ENCODE measurements at places on chromosomes 16 and 17. TPM values are rescaled to one million over a fixed set of nuclear protein-coding genes. Genes with fewer than 3 reads are reported as not detected.
A peak's percentile ranks its signal among the peaks of the same experiment; 100 is the strongest.

The CD7 gene
- 0.90 TPM for total RNA-seq

The CARD14 gene
- 1.4 TPM for total RNA-seq

DNA sequence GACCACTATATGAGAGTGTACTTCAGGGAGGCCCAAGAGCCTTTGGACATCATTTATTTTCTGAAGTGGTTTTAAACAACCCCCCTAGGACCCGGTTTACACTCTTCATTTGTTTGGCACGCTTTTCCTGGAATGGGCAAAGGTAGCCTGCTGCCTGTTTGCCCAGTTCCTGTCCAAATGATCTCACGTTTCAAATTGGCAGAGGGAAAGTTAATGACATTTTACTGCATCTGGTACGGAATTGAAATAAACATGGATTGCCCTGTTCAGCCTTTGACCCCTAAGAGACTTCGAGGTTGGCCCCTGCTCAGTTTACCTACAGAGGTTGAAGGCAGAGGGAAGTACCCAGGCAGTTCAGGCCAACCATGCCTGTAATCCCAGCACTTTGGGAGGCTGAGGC is 5.8 kb upstream of the RPRML start:
- DNase-seq: no peak

DNA sequence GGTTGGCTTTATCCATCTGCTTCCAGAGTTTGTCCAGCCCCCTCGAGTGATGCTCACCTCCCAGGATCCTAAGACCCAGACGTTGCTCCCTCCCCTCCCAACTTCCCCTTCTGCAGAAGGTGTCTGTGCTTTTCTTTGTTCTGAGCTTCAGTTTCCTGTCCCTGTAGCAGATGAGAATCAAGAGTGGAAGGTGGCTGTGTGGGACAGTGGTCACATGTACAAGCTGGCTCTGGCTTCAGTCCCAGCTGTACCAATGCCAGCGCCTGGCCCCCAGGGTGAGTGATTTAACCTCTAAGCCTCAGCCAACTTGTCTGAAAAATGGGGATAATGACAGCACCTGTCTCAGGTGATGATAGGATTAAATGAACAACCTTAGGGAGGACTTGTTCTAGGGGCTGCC is 7.7 kb downstream of the PRR15L start:
- DNase-seq: no peak

The GLYR1 gene
- 59.4 TPM for total RNA-seq

The CTF1 gene
- 3.6 TPM for total RNA-seq

DNA sequence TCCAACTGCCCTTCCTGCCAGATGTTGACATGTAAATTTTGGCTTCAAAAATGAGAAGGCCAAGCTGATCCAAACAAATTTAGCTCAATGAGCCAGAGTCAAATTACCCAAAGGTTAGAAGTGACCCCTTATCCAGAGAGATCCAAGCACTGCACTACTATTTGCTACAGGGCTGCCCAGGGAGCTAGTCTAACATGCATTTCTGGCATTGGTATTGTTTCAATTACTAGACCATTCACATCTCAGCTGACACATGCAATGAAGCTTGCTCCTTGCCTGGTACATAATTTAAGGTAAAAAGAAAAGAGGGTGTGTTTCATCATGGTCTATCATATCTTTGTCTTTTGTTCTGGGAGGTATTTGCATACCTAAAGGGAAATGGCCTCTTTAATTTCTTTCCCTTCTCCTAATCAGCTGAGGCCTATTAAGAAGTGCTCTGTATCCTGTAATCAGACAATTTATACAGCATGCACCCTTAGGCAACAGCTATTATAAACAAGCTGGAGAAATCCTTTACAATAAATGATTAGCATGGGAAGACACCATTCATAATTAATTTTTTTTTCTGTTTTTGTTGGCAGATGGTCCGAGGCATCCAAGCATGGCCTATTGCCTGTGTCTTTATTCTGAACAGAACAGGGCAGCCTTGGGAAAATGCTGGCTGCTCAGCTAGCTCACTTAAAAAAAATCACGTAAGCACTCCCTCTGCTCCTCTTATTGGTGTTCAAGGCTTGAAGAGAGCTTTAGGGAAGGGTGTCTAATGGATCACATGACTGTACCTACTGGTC is 161.5 kb upstream of the SALL1 start:
- DNase-seq: no peak

DNA sequence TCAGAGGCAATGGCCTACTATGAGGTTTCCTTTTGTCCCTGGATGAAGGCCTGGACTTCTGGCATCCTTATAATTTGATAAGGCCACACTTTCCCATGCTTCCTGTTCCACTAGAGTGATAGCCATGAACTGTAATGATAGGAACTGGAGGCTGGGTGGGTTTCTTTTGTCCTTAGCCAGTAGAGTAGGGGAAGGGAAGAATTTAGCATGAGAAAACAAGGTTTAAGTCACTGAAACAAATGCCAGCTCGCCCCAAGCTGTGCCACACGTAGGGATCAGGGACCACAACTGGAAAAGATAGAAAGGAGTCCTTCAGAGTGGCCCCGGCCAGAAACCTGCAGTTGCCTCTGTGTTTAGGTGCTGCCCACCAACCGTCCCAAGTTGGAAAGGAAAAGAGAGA is 80.9 kb upstream of the C17orf78 start:
- no peak for DNase-seq

DNA sequence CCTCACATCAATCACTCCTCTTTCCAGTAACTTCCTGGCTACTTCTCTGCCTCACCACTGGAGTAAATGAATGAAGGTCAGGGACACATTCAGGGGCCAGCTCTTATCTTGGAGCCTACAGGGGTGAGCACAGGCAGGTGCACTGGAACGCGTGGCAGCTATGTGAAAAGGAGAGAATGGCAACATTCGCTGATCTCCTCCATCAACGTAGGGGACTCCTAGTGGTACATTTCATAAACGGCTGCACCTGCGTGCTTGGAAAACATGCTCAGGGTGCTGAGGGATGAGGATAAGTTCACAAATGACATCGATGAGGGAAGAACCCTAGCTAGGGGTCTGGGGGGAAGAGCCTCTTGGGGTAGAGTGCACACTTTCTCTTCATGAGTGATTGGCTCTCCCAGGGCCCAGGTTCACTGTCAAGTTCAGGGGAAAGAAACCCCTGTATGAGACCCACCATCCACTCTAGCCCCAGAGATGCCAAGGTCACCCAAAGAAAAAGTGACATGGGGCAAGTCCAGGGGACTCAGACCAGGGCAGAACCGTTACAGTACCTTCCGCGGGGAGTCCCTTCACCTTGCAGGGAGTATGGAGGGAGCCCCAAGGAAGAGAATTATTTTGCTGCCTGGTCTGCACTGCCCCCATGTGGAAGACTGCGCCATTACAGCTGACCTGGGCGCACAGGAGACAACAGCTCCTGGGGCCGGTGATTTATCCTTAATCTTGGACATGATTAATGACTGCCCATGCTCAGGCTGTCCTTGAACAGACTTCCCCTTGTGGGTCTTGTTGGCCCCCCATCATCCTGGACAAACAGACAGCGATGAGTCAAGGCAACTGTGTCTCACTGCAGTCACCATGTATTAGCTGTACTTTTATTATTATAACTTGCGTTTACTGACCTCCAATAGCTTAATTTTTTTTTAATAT is 30.1 kb downstream of the VAC14 start:
- peak; percentile 45 for DNase-seq

The IRX3 gene
- total RNA-seq: 1.5 TPM

- DNase-seq: no peak
Measured at GRCh38 chr17:19753051-19753509, 5.0 kb upstream of the ALDH3A1 start.

GRCh38 chr16:13390093-13390985 is 488.9 kb downstream of the SHISA9 start:
- DNase-seq: no peak

The CLEC18A gene
- not detected for total RNA-seq

GRCh38 chr17:42132941-42133340 is 10.3 kb downstream of the HSPB9 start:
- DNase-seq: no peak

The TMC6 gene
- total RNA-seq: 57.0 TPM

DNA sequence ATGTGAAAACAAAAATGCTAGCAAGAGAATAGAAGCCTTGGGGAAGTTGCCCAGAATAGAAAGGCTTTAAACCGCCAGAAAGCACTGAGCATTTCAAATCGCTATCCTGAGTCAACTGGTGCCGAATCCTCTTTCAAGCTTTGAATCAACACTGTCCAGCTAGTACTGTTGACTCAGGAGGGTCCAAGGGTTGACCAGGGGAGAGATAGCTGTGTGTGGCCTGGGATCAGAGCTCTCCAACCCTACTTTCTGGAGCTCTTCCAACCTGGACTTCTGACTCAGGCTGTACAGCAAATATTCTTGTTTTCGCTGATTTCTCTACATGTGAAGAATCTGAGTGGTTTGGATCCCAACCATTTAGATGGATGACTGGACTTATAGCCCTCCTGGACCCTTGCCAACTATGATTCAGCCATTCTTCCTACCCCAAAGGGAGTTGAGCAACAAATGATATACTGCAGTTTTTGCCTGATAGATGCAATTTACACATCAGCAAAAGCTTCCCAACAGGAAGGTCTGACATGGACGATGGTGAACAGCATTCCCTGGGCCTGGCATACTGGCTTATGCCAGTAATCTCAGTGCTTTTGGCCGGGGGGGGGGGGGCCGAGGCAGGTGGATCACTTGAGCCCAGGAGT is 154.0 kb upstream of the SDK2 start:
- DNase-seq: no peak

GRCh38 chr17:13027246-13027645 is 9.4 kb upstream of the ELAC2 start:
- DNase-seq: no peak

GRCh38 chr16:49620158-49620868 is 235.6 kb downstream of the ZNF423 start:
- DNase-seq: peak; percentile 55

DNA sequence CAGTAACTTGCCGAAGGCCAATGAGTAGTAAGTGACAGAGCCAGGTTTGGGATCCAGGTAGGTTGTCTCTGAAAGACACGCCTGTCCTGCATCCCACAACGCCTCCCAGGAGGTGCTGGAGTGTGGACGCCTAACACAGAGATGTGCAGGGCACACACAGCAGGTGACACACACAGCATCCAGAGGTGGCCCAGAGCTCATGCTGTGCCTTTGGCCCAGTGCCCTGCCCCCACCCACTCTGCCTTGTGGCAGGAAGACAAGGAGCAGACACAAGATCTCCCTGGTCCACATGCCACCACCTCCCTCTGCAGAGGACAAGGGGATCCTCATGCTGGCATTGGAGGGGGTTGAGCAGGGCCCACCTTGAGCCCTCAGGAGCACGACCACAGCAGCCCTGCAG is 14.7 kb upstream of the STH start:
- DNase-seq: no peak

- DNase-seq: no peak
Measured at GRCh38 chr17:41992576-41992975, 24.7 kb downstream of the DNAJC7 start.

DNA sequence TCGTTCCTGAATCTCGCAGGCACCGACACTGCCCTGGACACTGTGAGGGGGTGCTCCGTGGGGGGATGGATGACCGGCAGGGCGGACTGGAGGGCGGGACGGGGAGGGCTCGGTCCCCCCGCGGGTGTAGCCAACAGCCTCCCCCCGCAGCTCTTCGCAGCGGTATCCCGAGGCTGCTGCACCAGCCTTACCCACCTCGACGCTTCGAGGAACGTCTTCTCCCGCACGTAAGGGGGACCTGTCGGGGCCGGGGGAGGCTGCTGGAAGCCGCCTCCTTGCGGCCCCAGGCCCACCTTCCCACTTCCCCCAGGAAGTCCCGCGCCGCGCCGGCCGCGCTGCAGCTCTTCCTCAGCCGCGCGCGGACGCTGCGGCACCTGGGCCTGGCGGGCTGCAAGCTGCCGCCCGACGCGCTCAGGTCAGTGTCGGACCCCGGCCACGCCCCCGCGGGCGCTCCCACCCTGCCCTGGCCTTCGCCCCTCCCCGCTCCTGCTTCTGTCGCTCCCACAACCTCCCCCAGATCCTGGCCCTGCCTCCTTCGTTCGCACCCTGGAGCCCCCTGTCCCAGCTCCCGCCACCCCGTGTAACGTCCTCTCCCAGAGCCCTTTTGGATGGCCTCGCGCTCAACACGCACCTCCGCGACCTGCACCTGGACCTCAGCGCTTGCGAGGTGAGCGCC is 3.3 kb downstream of the CARMIL2 start:
- DNase-seq: no peak

- no peak for DNase-seq
Measured at GRCh38 chr17:2841606-2842005, 45.4 kb downstream of the RAP1GAP2 start.

The RFFL gene
- total RNA-seq: 41.3 TPM

- no peak for DNase-seq
Measured at GRCh38 chr16:30623536-30624283, 13.5 kb upstream of the ZNF689 start.

DNA sequence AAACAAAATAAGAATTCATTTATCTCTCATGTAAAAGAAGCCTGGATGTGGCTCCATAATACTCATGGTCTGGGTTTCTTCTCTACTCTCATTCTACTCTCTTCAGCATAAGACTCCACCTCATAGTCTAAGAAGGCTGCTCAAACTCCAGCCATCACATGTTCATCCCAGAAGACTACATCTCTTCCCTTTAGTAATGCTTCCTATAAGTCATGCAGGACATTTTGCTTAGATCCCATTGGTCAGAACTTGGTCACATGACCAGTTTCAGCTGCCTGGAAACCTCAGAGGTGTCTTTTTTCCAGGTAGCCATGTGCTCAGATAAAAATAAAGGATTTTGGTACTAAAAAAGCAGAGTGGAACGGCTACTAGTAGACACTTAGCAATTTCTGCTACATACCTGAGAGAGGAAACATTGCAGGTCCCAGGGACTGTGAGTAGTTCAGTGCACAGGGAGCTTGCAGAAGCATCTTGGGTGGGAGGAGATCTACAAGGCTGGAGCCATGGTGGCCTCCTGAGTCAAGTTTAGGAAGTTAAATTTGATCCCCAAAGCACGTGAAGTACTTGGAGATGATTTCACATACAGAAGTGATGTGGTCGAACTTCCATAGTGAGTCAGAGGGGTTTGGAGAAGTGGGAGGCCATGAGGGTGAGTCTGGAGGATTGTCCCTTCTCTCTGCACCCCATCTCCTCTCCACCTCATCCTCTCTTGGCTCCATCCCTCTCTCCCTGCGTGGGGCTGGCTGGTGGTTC is 110.2 kb downstream of the CCDC182 start:
- no peak for DNase-seq

DNA sequence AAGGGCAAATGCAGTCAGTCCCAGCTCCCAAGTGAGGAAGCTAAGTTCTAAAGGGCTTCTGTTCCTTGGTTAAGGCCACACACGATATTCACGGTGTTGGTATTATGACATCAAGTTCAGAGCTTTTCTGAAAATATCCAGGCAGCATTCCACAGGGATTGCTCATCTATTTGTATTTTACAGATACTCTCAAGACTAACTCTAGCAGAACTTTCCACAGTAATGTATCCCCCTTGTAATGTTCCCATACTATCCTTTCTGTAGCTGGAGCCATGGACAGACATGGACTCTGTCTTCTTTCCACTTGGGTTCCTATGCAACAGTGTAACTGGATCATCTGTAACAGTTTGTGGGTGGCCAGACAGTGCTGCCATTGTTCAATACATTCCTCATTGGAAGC is 13.5 kb downstream of the SDR42E1 start:
- peak; percentile 14 for DNase-seq

- DNase-seq: no peak
Measured at GRCh38 chr17:62692721-62693431, 65.4 kb downstream of the MRC2 start.
